GM13976 (cell line): ENCODE measurements at places on chromosomes 11 and 22.

GRCh38 chr11:87421422-87421821, 383.7 kb downstream of the TMEM135 start:
- peak; percentile 54 for DNase-seq

- no peak for DNase-seq
Observed at GRCh38 chr22:21946262-21946925, 6.3 kb downstream of the PPM1F start.

DNA sequence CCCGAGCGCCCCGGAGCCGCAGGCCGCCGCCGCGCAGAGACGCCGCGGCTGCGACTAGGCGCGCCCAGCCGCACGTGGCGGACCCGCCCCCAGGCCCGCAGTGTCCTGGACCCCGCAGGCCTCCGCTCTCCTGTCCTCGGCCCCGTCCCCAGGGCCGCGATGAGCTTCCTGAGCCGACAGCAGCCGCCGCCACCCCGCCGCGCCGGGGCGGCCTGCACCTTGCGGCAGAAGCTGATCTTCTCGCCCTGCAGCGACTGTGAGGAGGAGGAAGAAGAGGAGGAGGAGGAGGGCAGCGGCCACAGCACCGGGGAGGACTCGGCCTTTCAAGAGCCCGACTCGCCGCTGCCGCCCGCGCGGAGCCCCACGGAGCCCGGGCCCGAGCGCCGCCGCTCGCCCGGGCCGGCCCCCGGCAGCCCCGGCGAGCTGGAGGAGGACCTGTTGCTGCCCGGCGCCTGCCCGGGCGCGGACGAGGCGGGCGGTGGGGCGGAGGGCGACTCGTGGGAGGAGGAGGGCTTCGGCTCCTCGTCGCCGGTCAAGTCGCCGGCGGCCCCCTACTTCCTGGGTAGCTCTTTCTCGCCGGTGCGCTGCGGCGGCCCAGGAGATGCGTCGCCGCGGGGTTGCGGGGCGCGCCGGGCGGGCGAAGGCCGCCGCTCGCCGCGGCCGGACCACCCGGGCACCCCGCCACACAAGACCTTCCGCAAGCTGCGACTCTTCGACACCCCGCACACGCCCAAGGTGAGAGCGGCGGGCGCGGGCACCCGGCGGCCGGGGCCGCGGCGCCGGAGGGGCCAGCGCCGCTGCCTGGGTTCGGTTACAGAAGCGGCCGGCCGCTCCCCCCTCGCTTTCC, 528 bp downstream of the WEE1 start:
- DNase-seq: peak; percentile 39

DNA sequence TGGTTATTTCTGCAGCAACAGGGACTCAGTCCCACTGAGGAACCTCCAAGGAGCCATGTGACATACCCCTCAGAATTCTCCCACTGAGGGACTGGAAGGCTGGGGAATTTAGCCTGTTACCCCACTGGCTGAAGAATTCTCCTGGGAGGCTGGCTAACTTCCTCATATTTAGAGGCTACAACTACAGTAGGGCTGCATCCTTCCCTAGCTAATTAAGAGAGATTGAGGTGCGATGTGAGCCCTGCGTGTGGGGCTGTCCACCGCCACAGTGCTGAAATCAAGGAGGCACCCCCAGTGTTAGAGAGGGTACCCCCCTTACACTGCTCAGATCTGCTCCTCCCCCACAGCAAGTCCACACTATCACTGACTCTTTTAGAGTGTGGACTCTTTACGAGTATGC, 21.1 kb downstream of the EIF3F start:
- no peak for DNase-seq

GRCh38 chr11:4539603-4540219, 5.3 kb upstream of the OR52M1 start:
- DNase-seq: peak; percentile 43
